Stimulated activated CD4-positive, alpha-beta T cell treated with anti-CD3 and anti-CD28 coated beads, Interleukin-4, amount 100 ng/mL, for 4 hours (primary cell): ENCODE measurements at places on chromosomes 16 and 17.

DNA sequence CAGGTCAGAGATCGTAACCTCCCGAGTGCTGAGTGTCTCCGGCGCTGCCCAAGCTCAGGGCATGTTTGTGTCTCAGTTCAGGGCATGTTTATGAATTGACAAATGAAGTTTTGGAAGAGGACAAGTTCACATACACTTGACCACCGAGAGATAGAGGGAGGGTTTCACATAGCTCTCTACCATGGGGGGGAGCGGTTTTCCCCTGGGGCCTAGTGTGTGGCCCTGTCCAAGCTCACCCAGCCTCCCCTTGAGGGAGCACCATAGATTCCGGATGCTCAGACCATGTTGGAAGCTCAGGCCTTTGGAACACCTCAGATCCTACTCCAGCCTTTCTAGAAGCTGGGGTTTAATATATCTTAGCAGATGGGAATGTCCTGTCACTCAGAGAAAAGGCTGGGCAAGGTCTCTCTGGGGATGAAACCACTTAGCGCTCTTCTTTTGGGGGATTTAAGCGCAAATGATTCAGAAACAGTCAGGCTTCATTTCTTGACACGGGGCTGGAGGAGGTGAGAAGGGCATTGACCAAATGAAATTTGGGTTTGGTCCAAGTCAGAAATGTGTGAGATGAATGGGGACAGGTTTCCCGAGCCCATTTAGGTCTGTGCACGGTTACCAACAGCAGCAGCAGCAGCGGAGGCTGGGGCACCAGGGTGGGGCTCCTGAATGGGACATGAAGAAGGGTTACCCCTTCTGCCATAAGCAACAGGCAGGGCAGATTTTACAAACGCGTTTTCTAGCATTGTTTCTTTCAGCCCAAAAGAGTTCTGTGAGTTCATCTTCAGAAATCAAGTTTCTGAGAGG, 96.6 kb downstream of the METRNL start:
- DNase-seq = no peak

DNA sequence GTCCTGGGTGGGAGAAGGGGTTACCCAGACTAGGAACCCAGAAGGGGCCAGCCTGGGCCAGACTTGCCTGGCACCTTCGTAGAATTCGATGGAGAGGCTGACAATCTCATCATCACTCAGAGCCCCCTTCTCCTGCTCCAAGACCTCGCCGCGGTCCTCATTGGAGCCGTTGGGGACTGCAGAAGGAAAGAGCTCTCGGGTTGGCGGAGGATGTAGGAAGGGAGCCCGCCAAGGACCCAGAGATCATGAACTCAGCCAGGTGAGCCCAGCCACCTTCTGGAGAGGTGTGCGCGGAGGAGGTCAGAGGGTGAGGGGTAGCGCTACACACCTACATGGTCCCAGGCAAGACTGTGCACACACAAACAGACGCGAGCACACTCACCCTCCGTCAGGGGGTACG, 8.5 kb downstream of the CISD3 start:
- no peak for DNase-seq

GRCh38 chr17:46182961-46183360, 10.3 kb downstream of the KANSL1 start:
- DNase-seq = no peak

DNA sequence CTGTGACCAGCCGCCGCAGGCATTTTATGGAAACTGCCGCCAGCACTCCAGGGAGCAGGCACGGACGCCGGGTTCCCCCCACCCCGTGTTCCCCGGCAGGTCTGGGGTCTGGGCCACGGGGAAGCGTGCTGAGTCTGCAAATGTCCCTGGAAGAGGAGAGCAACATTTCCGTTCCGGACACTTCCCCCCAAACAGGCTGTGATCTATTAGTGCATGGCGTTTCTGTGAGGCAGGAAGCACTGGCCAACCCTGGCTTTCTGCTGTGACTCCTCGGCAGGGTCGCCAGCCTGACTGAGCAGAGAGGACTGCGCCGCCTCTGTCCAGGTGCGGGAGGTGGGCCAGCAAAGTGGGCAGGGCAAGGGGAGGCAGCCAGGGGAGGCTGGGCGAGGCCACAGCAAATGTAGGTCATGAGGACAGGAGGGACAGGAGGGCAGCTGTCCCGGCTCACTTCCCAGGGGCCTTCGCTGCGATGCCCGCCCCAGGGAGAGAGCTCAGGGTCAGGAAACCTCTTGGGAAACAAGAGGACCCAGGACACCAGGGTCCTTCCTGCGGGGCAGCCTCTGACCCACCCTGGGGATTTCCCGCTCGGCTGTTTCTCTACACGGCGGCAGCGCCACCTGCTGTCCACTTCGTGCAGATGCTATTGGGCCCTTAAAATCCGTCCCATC, 9.5 kb downstream of the FOXF1 start:
- DNase-seq = peak; percentile 55

DNA sequence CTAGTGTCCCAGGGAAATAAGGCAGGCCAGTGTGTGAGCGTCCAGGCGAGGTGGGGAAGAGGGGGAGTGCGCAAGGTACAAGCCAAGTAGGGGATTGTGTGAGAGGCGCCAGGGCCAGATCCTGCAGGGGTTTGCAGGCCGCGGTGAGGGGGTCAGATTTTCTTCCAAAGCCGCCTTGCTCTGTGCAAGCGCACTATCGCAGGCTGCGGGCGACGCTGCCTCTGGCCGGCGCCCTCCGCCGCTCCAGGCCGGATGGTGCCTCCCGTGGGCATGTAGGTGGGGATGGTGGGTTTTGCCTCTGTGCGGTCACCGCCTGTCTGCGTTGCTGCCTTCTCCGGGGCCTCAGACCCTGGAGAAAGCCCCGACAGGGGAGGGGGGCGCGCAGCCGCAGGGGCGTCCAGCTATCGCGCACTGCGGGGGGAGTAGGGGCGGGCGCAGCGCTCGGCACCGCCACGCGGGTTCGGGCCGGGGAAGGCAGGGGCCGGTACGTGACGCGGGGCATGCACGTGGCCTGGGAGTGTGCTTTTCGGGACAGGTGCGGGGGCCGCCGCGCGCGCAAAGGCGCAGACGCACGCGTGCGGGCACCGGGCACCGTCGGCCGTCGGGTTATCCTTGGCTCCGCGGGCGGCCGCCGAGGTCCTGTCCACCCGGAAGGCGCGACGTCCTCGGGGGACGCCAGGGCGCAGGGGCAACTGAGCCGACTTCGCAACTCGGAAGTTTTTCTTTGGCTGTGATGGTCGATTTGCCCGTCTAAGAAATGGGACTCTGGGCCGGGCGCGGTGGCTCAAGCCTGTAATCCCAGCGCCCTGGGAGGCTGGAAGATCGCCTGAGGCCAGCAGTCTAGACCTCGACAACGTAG, 1.1 kb upstream of the HAPSTR1 start:
- DNase-seq = peak; percentile 56

DNA sequence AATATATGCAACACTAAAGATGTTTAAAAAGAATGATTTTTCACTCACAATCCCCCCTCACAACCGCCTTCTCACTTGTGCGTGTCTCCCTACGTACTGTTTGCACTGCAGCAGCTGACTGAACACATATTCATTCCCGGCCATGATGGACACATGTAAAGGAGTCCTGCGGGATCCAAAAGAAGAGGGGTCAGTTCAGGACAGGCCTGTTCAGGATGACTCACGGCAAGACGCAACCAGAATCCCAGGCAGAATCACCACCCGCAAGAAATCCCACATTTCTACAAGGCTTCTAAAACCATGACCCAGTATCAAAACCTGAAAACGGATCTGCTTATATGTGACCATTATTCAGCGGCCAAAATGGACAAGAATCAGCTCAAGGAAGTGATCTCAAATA, 52.3 kb downstream of the CYB5D2 start:
- no peak for DNase-seq

DNA sequence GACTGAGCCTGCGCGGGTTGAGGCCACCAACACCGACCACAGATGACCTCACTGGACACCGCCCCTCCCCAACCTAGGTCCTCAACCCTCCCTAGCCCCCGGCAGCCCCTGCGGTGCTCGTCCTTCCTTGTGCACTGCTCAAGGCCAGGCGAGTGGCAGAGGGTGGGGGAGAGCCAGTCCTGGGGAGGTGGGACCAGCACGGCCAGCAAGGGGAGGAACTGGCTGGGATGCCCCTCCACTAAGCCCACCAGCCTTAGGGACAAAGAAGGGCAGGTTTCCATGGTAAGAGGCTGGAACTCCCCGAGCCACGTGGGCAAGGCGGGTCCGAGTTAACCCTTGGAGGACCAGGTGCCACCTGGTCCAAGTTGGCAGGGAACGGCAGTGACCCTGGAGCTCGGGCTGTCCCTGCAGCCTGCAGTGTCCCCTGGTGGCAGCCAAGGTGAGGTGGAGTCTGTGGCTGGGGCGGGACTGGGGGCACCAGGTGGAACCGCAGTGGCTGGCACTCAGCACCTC, 9.2 kb downstream of the FSCN2 start:
- DNase-seq = peak; percentile 46

GRCh38 chr17:35876534-35876933, 3.6 kb downstream of the CCL5 start:
- no peak for DNase-seq

DNA sequence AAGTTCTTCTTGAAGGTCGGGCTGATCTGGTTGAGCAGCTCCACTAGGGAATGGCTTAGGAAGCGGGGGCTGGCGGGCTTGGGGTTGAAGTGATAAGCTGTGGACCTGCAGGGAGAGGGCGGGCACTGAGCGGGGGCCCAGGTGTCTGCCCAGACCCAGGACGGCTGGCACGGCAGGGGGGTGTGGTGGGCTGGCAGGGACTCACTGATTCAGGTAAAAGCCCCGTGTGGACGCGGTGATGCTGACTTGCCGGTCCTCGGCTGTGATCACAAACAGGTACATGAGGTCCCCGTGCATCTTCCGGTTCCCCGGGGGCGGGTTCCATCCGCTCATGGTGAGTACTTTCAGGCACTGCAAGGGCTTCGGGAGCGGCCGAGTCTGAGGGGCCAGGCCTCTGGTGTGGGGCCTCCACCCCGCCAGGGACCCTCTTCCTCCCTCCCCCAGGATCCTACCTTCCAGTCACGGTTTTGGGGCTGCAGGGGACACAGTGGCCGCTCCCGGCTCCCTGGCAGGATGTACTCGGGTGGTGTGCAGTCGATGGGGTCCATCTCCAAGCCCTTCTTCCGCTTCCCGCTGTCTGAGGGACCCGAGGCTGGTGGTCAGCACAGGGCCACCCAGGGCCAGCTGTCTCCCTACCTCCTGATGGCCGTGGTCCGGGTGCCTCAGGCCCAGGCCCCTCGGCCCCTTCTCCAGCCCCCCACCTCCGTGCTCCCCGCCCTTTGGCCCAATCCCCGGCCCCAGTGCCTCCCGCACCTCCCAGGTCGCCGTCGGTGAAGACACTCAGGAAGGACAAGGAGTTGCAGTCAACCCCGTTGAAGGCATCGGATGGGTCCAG, 10.2 kb downstream of the CLUH start:
- DNase-seq = no peak

GRCh38 chr17:44548376-44549230, 8.7 kb upstream of the FZD2 start:
- DNase-seq = no peak

DNA sequence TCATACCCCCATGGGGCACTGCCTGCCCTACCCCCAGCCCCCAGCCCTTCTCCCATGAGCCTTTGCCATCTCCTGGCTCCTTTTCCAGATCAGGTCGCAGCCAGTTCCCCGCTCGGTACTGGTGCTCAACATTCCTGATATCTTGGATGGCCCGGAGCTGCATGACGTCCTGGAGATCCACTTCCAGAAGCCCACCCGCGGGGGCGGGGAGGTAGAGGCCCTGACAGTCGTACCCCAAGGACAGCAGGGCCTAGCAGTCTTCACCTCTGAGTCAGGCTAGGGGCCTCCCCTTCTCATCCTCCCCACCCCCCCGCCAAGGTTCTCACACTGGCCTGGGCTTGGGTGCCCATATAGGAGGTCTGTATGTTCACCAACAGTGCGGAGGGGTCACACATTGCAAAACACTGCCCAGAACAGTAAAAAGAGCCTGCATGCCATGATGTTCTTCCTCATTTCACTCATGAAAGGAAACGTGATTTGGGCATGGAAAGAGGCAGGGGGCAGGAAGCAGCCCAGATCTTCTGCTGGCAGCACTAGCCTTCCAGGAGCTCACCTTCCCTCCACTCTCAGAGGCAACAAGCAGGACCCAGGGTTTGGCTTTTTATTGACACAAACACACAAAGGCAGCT, 7.5 kb downstream of the IFI35 start:
- DNase-seq = no peak

DNA sequence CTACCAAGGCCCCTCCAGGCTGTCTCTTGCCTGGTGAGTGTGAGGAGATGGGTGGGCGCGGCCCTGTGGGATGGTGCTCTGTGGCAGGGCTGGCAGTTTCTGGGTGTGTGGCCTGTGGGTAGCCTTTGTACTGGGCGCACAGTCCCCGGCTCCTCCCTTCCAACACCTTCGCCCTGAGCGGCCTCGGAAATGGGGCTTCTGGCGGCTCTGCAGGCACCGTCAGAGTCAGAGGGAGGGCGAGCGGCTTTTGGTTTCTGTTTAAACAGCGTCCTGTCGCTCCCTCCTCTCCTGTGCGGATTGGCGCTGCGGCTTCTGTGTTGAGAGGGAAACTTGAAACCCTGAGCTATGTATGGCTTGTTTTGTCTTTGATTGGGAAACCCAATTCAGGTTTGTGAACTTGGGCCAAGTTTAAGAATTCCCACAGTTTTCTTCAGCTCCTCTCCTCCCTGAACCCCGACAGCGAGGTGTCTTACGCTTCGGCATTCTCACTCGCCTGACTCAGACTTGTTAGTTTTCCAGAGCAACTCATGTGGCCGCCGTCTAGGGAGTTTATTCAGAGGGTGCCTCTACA, 8.3 kb upstream of the ZNF750 start:
- DNase-seq = peak; percentile 38

- no peak for DNase-seq
These were observed 27.5 kb downstream of the CEP295NL start for GRCh38 chr17:78875363-78876093.

DNA sequence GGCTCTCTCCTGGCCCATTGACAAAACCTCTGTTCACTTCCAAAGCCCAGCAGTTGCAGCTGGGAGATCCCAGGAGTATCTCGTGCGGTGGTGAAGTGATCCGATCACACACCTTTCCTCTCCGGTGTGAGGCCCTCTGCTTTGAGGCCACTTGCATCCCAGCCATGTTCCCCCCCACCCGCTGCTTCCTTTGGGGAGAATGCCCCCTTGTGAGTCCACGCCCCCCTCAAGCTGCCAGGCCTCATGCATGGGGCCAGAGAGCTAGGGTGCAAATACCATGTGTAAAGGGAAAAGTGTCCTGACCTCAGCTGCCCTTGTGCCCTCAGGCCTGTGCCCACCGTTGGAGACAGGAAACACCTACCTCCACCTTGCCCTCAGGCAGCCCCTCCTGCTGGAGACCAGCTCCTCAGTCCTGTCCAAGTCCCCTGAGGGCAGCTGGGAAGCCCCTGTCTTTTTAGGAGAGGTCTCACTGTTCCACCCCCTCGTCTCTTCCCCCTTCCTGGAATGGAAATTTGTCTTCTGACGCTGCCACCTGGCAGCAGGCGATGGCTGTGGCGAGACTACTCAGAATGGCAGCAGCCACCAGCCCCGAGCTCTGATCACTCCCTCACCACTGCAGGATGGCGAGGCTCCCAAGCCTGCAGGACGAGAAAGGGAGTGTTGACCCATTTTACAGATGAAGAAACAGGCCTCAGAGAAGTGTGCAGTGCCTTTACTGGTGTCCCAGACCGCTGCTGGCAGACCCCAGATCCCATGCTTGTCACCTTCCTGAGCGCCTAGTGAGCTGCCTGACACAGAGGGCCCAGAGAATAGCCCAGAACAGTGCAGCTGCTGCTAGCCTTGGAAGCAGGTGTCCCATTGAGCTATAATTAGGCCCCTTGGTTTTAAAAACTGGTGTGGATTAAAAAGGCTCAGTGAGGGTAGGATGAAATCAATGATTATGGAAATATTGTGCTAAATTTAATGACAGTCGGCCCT, 120.6 kb upstream of the CACNG5 start:
- no peak for DNase-seq
